ENCODE measurements at places on chromosomes 4 and X.
A peak's percentile ranks its signal among the peaks of the same experiment; 100 is the strongest.

DNA sequence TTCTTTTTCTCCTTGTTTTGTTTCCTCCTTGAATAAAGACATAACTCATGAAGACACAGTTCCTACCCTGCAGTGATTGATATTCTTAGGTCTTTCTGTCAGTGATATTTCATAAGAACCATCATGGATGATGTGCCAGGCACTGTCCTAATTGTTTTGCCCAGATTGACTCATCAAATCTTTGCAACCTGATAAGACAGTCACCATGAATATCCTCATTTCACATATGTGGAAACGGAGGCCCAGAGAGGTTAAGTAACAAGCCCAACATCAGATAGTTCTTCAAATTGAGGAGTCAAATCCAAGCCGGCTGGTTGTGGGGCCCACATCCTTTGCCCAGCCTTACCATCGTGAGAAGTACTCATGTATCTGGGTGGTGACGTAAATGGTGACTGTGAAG, 69.9 kb downstream of the SEL1L3 start:
- DNase-seq, result no peak

DNA sequence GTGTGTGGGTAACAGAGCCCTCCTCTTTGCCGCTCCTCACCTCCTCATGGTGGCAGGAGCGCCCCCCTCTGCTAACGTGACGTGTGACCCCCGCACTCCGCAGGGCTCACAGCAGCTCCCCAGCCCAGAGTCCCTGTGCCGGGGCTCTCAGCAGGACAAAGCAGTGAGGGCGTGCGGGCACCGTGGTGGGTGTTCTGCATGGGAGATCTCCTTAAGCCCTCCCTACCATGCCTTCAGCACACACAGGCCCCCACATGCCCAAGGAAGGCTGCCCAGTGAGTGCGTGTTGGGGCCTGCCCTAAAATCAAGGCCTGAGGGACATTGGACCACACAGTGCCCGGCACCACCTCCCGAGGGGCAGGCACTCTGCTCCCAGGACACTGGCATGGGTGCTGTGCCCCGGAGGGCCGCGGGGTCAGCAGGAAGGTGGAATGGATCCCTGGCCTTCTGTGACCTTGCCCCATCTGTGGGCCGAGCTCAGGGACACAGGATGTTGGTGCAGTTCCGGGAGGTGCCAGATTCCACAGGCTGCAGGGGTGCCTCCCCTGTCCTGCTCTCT, 10.1 kb downstream of the PSAPL1 start:
- DNase-seq, result no peak

DNA sequence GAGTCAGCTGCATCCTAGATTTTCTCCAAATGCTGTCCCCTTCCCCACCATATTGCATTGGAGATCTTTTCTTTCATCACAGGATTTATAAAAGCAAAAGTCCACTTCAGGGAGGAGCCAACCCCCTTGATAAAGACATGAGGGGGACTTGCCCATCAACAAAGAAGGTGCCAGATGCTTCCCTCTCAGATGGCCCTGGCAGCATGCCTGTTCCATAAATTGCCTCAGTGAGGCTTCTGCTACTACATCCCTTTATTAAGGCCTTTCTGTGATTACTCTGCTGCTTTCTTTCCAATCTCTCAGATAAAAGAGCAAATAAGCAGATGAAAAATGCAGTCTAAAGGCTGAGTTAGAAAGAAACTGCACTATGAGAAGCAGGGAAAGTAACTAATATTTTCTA, 511.6 kb downstream of the PACRGL start:
- DNase-seq, result no peak

DNA sequence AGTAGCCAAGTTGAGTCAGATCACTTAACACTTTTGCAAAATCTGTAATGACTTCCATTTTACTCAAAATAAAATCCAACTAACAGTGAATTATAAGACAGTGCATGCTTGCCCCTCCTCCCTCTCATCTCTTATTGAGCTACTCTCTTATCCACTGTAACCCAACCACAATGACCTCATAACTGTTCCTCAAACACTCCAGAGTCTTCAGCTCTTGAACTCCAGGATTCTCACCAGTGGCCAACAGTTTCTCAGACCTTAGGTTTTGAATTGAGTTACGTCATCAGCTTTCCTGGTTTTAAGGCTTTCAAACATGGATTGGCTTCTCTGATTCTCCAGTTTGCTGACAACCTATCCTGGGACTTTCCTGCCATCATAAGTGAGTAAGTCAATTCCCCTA, 938.3 kb downstream of the RAB28 start:
- DNase-seq, result no peak

GRCh38 chrX:119206203-119206602, 29.9 kb upstream of the PGRMC1 start:
- DNase-seq, result no peak

GRCh38 chr4:66567551-66567950, 897.3 kb upstream of the EPHA5 start:
- no peak for DNase-seq

DNA sequence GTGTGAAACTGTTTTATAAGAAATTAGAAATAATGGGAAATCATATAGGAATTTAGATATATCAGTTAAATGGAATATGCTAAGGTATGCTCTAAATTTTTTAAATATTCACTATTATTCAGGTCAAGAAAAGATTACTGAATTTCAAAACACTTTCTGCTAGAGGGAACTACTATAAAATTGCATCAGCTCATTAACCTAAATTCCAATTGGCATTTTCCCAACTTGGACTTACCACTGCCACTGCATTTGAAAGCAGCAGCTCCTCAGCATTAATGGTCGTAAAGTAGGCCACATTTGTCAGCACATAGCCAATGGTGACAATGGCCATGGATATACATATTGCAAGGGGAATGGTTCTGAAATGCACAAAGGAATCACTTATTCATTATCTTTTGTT, 57.3 kb downstream of the SLC7A11 start:
- DNase-seq, result no peak

- peak; percentile 8 for DNase-seq
Measured at GRCh38 chr4:7429069-7429416, 5.7 kb downstream of the PSAPL1 start.

DNA sequence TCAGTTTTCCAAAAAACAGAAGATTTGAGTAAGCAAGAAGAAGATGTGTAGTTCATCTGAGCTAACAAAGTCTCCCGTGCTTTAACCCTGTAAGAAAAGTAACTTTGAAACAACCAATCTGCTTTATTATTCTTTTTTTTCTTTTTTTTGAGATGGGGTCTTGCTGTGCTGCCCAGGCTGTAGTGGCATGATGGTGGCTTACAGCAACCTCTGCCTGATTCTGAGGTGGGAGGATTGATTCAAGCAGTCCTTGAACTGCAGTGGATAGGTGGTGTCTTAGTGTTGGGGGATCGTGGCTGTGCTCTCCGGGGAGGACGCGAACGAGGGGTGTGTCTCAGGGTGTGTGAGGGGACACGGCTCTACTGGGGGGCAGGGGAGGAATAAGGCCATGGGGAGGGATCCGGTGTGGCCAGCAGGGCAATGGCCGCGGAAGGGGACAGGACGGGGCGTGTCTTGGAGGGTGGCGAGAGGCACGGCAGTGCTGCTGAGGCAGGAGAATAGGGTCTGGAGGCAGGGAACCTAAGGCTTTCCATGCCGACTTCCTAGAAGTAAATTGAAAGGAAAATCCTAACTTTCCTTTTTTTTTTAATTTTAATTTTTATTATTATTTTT, 2.4 kb downstream of the ARSD start:
- no peak for DNase-seq

- no peak for DNase-seq
Measured at GRCh38 chr4:34289489-34289888, 1954.8 kb downstream of the ARAP2 start.

GRCh38 chr4:53818104-53818503, 226.8 kb upstream of the LNX1 start:
- DNase-seq, result no peak

GRCh38 chrX:13855689-13856450, 39.0 kb upstream of the GPM6B start:
- no peak for DNase-seq

DNA sequence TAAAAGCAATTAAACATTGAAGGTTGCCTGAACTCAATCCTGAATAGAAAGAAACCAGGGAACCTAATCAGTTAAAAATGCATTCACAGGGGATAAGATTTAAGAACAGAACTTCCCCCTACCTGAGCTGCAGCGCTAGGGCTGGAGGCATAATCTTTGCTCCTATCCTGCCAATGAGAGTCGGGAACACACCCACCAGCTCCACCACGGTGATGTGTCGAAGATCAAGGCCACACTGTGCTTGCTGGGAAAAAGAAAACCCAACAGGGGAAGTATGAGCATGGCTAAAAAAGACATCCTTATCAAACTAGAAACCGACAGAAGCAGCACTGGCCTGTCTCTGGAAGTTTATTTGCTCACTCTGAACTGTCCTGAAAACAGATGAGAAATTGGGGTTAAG, 66.3 kb downstream of the SRPX start:
- no peak for DNase-seq

GRCh38 chr4:76658231-76659102, 223.4 kb downstream of the SHROOM3 start:
- DNase-seq, result no peak

GRCh38 chr4:86496094-86497080, 97.7 kb upstream of the PTPN13 start:
- peak; percentile 31 for DNase-seq

GRCh38 chr4:153001626-153002025, 65.5 kb downstream of the FHDC1 start:
- no peak for DNase-seq

DNA sequence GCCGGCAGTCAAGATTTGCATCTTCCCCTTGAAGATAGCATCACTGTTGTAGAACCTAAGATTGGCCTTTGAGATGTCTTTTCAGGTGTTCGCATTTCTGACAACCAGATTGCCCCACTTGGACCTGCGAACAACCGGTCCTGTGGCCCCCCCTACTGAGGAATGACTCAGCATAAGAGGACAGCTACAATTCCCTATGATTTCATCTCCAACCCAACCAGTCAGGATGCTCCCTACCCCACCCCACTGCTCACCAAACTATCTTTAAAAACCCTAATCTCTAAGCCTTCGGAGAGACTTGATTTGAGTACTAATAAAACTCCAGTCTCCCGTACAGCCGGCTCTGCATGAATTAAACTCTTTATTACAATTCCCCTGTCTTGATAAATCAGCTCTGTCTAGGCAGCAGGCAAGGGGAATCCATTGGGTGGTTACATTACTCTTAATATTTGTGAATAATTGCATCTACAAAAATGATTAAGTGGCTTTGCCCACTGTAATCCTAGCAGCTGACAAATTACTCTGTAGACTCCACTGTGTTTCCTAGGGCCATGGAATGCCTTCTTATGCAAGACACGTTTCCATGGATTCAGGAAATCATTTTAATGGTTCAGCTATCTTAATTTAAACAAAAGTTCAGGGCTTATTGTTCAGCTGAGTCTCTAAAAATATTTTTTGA, 95.4 kb downstream of the GPR143 start:
- no peak for DNase-seq

DNA sequence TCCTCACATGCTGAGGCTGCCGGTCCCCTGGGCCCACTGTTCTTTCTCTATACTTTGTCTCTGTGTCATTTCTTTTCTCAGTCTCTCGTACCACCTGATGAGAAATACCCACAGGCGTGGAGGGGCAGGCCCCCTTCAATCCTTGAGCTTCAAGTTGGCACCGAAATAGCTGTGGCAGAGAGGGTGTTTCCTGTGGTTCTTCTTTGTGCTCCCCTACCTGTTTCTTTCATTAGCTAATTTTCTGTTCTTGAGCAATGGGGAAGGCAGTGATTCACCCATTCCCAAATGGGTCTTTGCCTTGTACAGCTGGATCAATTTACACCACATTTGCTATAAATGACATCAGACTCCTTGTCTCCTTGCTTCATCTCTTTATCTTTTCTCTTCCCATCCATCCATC, 2.1 kb upstream of the CYSLTR1 start:
- DNase-seq, result no peak

DNA sequence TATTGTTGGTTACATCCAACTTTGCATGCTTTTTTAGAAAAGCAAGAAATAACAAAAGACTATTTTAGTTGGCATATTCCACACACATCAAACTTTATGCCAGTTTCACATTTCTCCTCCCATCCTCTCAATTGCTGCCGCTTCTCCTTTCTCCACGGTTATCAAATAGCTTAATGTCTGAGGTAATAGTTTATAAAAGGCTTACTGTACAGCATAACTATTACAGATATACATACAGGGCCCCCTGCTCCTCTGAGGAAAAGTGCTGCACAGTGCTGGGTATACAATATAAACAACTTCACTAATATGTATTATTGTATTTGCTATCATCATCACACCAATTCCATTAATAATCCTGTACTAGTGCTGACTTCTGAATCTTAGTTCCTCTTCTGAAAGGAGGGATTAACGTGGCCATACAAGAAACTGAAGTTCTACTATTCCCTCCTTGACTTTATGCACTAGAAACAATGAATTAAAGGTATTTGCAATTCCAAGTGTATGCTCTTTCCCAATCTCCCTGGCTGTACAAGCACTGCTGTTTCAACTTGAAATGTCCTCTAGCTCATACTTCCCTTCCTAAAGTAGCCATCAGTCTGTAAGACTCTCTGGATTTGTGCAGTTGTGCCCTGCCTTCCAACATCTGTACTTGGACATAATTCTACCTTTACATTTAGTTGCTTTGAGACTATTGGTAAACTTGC, 2.5 kb downstream of the CCNI start:
- no peak for DNase-seq

GRCh38 chr4:1137063-1137776, 23.9 kb upstream of the RNF212 start:
- no peak for DNase-seq

GRCh38 chr4:78683352-78683751, 92.8 kb upstream of the BMP2K start:
- DNase-seq, result no peak

DNA sequence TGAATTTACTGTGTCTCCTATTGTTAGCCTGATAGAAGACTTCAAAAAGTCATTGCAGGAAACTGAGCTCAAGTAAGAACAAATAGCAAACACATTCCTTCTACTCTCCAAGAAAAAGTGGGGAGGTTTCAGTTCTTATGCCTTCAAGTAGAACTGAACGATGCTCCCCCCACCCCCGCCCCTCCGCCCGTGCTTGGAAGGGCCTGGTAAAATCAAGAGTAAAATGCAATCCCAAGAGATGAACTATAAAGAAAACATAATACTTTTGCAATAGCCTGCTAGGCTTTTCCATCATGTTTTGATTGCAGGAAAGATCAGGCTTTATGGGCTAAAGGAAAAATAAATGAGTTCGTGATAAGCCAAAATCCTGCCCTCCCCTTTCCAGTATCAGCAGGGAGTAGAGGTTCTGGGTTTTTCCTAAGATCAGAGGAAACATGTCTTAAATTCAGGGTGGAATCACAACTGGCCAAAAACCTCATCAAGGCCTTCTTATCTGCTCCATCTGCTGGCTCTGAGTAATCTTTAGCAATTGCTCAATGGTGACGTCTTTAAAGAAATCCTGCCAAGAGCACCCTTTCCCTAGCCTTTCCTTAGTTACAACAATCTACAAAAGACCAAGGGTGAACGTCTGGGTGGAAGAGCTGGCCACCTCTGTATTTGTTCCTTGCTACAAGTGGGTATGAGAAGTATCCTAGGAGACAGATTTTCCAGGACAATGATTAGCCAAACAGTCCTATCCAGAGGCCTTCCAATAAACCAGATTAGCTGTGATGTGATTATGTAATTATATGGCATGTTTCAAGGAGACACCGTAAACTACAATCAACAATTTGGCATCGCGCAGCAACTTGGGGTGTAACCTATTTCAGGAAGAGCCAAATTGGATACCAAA, 66.3 kb upstream of the FAM9C start:
- DNase-seq, result no peak

Measured in femur (tissue), 1 donor.